ENCODE measurements at places on chromosomes 1 and 21.

DNA sequence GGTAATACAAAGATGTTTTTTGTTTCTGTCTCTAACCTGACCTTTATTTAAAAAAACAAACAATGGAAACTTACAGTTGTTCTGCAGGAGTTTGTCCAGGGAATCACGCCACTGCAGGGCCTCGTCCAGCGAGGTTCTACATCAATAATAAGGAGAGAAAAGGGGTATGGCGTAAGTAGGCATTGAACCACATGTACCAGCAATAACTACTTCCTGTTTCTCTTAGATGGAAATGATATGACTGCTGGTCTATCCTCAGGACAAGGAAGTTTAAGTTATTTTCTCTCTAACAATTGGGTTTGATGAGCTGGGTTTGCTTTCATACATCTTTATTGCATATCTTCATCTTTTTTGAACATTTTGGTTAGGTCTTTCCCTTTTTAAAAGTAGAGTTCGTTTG, 40.9 kb downstream of the RGS5 start:
- DNase-seq: no peak

DNA sequence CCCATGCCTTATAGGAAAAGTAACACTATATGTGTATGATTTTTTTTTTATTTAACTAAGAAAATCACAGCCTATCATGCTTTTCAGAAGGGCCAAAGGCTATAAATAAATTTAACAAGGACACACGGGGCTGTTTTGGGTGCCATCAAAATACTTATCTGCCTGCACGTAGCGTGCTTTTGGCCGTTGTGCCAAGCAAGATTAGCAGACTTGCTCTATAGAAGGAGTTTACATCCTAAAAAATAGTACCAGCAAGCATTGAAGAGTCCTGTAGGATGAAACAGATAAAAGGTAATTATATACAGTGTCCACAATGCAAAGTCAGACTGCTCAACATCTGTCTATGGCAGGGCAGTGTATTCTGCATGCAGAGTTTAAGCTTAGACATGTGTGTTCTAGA, 3.7 kb downstream of the OLIG1 start:
- no peak for DNase-seq

GRCh38 chr21:46028573-46029091, 47.1 kb downstream of the COL6A1 start:
- no peak for DNase-seq

DNA sequence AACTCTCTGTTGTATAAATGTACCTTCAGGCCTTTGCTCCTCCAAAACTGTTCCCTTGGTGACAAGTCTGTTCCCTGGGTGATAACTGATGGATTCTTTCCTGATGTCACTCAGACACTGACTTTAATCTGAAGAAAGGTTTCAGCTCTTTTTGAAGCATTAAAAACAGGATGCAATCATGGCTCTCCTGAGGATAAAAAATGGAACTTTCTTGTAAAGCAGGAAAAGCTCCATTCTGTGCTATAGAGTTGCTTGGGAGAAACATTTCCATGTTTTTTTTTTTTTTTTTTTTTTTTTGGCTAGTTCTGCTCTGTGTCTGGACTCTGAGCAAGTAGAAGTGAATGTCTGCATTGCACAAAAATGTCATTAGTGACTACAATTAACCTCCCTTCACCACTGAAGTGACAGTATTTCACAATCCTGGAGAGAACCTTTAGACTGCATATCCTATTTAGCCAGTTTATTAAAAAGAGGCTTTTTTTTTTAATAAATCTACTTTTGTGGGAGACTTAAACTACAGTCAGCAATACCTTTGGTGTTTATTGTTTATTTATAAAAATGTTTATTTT, 101.7 kb upstream of the PRMT6 start:
- DNase-seq: no peak

GRCh38 chr1:110872366-110872744, 593 bp upstream of the CD53 start:
- no peak for DNase-seq
